Activated CD4-positive, alpha-beta T cell treated with anti-CD3 and anti-CD28 coated beads, Interleukin-10, Interleukin-2, amounts not matched to agents 100 ng/mL and 50 ng/mL, durations not matched to agents 16 hours and 8 hours (primary cell): ENCODE measurements at places on chromosomes 1 and 21.

DNA sequence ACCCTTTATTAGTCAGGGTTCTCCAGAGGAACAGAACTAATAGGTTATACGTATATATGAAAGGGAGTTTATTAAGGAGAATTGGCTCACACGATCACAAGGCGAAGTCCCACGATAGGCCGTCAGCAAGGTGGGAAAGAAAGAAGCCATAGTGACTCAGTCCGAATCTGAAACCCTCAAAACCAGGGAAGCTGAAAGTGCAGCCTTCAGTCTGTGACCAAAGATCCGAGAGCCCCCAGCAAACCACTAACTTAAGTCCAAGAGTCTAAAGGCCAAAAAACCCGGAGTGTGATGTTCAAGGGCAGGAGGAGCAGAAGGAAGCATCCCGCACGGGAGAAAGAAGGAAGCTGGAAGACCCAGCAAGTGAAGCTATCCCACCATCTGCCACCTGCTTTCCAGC is 9.9 kb downstream of the IFNLR1 start:
- no peak for DNase-seq

- DNase-seq: peak; percentile 89
These were observed at the start of gene DENND1B for GRCh38 chr1:197775282-197776262. Gene DENND1B (minus strand): TSS chr1:197775480. CDS start chr1:197775155, 325 bp downstream.

DNA sequence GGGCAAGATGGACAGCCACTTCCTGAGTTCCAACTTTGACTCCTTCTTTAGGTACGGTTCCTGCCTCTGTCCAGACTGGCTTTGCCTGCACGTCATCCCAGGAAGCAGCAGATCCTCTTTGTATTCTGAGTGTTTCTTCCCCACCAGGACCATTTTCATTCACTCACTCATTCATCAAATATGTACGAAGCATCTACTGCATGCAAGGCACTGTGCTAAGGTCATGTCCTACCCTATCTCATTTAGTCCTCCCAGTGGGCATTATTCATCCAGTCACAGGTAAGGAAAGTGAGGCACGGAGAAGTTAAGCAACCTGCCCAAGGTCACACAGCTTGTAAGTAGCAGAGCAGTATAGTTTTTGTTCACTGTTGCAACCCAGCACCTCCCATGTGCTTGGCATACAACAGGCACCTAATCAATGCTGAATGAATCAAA is 13.9 kb downstream of the CRYBG2 start:
- DNase-seq: no peak

DNA sequence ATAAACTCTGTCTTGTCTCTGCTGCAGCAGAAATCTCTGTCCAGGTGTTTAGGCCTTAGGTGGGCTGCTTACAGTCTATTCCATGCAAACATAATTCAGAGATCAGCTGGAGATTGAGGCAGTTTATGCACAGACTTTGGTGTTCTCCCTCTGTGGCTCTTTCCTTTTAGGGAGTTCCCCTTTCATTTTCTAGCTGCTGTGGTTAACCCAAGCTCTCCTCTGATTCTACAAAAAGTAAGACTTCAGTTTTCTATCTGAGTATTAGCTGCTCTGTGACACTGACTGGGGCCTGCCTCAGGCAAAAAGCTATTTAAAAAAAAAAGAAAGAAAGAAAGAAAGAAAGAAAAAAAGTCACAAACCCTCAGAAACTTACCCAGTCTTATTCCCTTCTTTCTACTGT is 211.1 kb downstream of the CAMTA1 start:
- DNase-seq: peak; percentile 30

DNA sequence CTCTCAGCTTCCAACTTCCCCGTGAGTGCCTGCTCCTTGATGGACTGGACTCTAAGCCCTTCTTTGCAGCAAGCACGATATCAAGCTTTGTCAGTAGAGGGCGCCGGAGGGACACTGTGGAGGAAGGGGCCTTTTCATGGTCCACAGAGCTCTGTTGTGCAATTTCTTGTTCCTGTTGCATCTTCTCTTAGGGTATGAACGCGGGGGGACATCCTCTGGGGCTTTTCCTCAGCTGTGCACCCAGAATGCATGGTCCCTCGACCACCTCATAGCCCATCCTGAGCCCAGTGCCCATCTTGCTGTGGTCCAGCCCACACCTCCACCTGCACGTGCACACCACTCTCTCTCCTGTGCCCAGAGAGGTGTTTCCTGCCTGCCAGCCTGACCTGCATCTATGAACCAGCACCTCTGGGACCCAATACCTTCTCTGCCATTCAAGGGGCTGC is 556.8 kb downstream of the PTPRU start:
- peak; percentile 84 for DNase-seq

- DNase-seq: peak; percentile 90
These were observed 34.4 kb downstream of the MRPL39 start for GRCh38 chr21:25572861-25573310.

DNA sequence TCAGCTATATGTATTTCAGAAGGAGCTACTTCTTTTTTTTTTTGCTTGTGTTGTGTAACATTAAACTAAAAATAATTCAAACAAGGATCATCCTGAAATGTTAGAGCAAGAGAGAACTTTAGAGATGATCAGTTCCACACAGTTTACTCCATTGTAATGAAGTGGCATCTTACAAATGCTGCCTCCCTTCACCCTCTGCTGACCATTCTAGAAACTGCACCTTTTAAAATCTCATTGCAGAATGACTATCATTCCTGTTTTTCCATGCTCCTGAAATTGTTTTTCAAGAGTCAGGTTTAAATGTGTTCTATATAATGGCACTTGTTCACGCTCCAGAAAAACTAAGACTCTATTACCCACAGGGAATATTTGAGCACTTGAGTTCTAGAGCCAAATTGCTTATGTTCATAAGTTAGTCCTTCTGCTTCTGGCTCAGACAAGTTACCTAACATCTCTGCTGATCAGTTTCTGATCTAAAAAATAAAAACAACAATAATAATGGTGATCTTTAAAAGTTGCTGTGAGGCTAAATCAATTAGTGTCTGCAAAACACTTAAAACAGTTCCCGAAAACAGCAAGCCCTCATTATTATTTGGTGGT is 21.5 kb upstream of the SLC44A5 start:
- peak; percentile 14 for DNase-seq
